Activated CD4-positive, alpha-beta T cell treated with anti-CD3 and anti-CD28 coated beads, Interleukin-2, amount 50 U/mL, for 4 hours (primary cell): ENCODE measurements at places on chromosomes 5 and 9.

DNA sequence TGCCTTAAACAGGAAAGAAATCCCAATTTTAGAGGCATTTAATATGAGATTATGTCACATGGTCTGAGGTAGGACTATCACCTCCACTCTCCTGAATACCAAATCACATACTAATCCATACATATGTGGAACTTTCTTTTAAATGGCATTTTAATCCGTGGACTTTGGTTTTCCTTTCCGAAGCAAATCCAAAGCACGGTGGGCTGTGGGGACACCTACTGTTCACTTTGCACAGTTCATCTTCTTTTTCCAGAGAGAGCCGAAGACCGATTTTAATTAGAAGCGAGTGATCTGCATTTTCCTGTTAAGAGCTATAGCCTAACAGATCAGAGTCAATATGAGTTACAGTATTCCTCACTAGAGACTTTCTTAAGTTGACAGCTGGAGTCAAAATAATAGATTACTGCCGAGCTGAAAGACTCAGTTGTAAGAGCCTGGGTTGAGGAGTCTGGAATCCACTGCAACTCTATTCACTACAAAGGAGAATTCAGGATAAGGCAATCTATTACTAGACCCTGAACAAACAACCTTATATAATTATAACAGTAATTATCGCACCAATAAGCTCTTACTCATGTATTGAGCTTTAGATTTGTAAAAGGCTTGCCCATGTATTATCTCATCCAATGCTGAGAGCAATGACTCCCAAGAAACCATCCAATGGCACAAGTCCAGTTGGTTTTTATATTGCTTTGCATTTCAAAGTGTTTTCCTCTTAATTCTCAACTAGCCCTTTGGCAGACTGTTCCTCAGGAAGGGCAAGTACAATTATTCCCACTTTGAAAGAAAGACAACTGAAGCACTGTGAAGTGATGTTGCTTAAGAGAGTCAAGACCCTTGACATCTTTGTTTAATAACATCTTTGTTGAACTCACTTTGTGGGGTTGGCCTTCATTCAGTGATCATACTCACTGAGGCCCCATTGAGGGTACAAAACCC lies 144.7 kb downstream of the TRPM6 start:
- no peak for DNase-seq

- DNase-seq: no peak
Measured at GRCh38 chr9:36928670-36929349, 105.3 kb downstream of the PAX5 start.

- DNase-seq: no peak
Measured at GRCh38 chr5:128237546-128237945, 154.0 kb downstream of the SLC12A2 start.

GRCh38 chr5:151703227-151703626 lies 16.5 kb upstream of the SPARC start:
- DNase-seq: no peak

DNA sequence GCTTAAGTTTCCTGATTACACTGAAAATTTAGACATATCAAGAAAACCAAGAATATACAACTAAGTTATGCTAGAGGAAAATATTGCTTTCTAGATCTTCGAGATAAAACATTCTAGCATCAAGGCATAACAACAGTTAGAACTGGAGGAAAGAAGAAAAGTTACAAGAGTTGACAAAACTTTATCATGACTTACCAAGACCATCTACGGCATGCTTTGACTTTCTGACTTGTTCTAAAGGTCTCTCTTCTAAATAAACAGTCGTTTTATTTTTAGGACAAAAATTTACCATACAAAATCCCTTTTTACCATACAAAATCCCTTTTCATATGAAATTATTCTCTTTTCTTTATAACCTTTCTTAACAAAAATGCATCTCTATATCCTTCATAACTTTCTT lies 1110.1 kb upstream of the CDH10 start:
- DNase-seq: no peak

DNA sequence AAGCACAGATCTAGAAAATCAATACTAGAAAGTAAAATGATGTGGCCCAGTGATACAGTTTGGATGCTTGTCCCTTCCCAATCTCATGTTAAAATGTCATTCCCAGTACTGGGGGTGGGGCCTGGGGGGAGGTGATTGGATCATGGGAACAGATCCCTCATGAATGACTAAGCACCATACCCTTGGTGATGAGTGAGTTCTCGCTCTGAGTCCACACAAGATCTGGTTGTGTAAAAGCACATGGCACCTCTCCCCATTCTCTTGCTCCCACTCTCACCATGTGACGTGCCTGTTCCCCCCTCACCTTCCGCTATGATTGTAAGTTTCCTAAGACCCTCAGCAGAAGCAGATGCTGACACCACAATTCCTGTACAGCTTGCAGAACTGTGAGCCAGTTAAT lies 234.2 kb upstream of the CDH6 start:
- no peak for DNase-seq

- DNase-seq: no peak
Measured at GRCh38 chr5:1436036-1436435, 9.2 kb downstream of the SLC6A3 start.

GRCh38 chr9:75754080-75754479 lies 136.4 kb upstream of the PCSK5 start:
- DNase-seq: no peak

DNA sequence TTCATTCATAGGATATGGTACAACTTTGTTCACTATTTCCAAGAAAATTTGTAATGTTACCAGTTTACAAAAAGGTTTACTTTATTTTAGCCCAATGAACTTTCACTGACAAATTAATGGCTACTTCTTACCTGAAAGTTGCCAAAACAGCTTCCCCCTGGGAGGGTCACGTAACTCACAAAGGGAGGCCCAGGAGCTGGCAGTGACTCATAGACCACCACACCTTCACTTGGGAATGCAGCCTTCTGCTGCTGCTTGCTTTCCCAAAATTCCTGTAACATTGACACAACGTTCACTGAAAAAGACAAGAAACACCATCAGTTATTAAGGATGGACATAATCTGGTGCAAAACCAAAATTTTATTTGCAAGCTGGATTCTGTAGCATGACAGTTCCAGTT lies 18.1 kb downstream of the LIX1 start:
- DNase-seq: no peak

- DNase-seq: no peak
Measured at GRCh38 chr9:120434532-120434931, 145.4 kb downstream of the CDK5RAP2 start.

- no peak for DNase-seq
Measured at GRCh38 chr5:78811121-78811817, 162.7 kb upstream of the LHFPL2 start.

DNA sequence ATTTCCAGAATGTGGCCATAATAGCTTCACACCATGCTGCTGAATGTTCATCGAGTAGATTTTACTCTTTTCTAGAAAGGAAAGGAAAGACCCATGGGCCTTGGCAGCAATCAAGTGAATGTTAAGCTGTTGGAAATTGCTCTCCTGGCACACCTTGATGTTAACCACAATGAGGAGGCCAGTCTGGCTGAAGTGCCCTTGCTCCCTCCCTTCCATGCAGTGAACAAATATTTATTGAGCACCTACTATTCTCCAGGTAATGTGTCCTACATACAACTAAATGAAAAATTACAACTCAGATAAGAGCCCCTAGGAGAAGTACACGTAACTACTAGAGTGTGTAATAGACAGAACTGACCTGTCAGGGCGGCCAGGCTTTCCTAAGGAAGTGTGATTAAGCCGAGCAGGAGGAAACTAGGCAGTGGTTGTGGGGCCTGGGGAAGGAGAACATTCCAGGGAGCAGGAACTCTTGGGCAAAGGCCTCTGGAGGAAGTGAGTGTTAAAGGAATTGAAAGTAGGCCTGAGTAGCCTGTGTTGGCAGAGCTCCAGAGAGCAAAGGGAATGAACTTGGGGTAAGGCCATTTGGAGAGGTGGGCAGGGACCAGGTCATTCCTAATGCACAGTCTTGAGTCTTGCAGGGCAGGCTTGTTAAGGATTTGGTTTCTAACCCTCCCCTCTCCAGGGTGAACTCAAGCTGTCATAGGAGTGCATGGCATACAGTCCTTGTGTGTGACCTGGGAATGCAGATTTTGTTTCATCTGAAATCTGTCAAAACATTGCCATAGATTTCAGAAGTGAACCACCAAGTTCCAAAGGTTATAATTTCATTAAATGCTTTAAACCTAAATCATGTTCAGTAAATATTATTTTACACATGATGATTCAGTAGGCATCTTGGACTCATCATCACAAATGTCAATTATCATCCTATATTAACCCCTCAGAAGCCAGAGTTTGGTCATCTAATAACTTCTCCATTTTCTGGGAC lies 9.0 kb upstream of the ZSWIM6 start:
- DNase-seq: no peak

DNA sequence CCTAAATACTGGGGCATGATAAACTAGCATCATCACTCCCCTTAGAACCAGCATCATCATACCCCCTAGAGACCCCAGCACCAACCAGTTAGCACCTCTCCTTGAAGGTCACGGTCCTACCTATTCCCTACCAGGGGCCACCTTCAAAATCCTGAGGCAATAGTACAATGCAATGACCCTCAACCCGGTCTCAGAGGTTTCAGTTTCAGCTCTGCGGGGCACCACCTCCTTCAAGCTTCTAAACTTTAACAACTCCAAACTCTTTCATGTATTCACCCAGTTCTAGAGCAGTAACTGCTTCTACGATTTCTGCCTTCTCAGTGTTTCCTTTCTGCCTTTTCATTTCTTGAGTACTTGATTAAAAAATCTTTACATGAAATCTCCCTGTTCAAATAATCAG lies 130.1 kb upstream of the EPB41L4A start:
- DNase-seq: no peak

GRCh38 chr5:69485471-69485870 lies 7.1 kb upstream of the OCLN start:
- no peak for DNase-seq

DNA sequence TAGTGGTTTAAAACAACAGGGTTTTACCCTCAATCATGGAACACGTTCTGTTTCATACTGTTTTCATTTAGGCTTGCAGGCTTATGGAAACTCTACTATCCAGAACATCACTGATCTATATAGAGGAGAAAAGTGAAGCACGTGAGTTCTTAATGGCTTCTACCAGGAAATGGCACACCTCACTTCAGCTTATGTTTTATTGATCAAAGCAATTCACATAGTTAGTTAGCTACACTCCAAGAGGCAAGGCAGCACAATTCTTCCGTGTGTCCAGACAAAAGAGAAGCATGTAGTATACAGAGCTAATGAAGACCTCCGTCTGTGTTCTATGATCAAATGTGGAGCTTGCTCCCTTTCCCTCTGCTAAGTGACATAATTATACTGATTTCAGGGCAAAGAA lies 353.3 kb upstream of the CD180 start:
- no peak for DNase-seq

- DNase-seq: no peak
Measured at GRCh38 chr9:128409978-128410377, 10.7 kb upstream of the CERCAM start.

- no peak for DNase-seq
Measured at GRCh38 chr5:53031695-53032096, 42.5 kb downstream of the ITGA2 start.

DNA sequence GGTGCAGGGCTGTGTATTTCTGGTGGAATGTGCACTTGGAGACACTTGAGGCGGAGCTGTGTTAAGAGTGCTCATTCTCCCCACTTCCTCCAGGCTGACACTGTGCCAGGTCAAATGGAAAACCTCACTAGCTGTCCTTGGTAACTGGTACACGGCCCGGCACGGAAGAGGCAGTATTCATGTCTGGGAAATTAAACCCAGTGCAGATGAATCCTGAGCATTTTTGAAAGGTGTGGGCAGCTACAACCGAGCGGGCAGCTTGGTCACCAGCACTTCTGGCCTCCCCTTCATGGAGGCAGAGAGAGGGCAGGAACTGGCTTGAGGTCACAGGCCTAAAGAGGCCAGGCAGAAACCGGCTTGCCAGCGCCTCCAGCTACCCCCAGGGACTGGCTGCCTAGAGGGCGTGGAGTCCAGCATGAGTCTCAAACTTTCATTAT lies 1.6 kb downstream of the CLPTM1L start:
- no peak for DNase-seq

GRCh38 chr5:135332519-135333150 lies 66.4 kb downstream of the MACROH2A1 start:
- DNase-seq: no peak

DNA sequence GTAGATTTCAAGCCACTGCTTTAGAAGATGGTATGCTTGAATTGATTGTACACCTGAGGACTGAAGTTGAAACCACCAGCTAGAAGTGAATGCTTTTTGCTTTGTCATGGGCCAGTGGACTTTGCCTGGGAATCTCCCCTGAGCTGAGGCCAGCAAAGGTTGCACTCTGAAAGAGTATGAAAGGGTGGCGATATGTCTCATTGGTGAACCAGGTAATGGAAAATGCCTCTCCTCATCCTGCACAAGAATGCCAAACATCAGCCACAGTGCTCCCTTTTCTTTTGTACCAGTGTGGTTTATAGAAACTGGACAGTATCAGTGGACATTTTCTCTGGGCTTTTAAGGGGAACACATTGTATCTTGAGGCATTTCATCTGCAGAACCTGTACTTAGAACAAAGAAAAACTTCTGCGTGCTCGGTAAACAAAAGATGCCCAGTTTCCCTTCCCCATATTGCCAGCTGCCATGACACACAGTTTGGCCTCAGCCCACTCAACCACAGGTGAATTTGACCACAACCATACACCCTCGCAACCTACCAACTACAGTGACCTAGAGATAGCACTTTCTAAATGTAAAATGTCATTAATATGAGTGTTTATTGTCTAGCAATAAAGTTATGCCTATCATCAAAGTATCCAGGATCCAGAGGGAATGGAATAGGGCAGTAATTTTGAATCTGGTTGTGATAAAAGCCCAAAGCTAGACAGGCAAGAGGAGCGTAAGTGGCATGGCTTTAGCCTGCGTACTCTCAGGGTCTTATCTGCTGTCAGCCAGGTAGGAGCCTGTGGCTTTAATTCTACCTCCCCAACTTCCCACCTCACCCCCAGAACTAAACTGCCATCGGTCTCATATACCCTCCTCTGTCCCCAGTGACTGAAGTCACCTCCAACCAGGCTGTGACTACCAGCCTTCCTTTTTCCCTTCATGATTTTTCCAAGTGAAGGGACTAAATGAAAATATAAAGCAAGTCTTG lies 79.5 kb upstream of the LHFPL2 start:
- no peak for DNase-seq

GRCh38 chr5:99308131-99308530 lies 379.3 kb upstream of the CHD1 start:
- no peak for DNase-seq

- DNase-seq: no peak
Measured at GRCh38 chr5:157719245-157719644, 12.0 kb upstream of the THG1L start.

- no peak for DNase-seq
Measured at GRCh38 chr9:104993291-104993963, 65.5 kb upstream of the ABCA1 start.

- DNase-seq: no peak
Measured at GRCh38 chr9:135281791-135282737, 194.6 kb downstream of the OLFM1 start.

- DNase-seq: no peak
Measured at GRCh38 chr5:135156715-135157404, 122.8 kb upstream of the PITX1 start.

GRCh38 chr5:113367586-113367985 lies 67.2 kb downstream of the TSSK1B start:
- DNase-seq: no peak

GRCh38 chr5:140267201-140267540 lies 35.7 kb downstream of the PFDN1 start:
- no peak for DNase-seq
